ENCODE measurements at places on chromosomes 3 and 15. TPM values are rescaled to one million over a fixed set of nuclear protein-coding genes. Genes with fewer than 3 reads are reported as not detected.

Gene KBTBD13
- total RNA-seq = not detected

Gene GPR149
- total RNA-seq = not detected

Gene WDR93
- 0.49 TPM for total RNA-seq

DNA sequence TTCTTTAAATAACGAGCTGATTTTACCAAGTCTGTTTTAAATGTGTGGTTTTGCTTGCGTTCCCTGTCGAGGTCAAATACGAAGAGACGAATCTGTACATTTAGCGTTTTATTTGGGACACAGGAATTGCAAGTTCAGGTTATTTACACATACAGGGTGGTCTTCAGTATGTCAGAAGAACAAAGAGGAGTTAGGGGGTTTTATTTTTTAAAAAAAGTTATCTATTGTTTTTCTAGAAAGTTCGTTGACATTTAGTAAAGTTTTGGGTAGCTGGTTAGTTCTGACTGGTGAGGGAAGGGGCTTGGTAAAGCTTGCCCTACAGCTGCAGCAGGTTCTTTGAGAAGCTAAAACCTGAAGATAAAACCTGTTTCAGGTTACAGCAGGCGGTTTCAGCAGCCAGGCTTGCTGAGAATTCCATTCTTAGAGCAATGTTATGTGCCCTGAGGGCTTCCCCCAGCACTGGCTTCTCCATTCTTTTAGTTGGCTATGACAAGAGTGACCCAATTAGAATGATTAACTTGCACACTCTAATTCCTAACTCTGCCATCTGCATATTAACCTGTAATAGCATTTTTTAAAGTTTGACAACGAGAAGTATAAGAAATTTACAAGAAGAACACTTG is 815 bp upstream of the ZNF280D start:
- DNase-seq = no peak

DNA sequence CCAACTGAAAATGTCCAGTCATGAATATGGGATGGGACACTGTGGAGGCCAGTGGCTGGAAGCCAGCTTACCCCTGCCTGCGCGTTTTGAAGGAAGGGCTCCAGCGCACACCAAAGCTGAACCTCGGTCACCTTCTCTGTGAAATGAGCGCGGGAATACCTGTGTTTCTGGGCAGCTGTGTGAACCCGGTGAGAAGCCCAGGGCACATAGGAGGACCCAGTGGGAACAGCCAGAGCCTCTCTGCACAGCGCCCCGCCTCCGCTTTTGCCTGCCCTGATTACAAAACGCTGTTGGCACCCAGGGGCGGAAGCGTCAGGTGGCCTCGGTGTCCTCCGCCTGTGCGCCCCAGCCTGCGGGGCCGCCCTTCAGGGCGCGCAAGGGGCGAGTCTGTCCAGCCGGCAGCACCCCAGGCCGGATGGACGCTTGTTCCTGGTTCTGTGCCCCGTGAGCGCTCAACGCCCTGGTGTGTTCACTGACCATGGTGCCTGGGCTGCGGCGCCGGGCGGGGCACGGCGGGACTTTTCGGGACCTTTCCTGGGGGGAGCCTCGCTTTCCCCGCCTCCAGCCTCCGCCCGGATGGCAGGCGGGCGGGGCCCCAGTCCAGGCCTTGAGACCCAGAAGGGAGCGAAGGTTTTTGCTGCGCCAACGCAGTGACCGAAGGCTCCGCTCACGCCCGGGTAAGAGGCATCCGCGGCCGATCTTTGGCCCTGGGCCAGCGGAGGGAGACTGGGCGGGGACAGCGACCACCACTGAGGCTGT is at the start of gene SQOR:
SQOR (plus strand) TSS at position 598 of the 759 bp plus-strand sequence. CDS start 23,895 bp downstream, outside the sequence.
- DNase-seq = peak; percentile 80

Gene SLC51B
- total RNA-seq = 0.37 TPM

Gene PARP15
- total RNA-seq = 2.3 TPM

Gene CLDN18
- total RNA-seq = 6.7 TPM

DNA sequence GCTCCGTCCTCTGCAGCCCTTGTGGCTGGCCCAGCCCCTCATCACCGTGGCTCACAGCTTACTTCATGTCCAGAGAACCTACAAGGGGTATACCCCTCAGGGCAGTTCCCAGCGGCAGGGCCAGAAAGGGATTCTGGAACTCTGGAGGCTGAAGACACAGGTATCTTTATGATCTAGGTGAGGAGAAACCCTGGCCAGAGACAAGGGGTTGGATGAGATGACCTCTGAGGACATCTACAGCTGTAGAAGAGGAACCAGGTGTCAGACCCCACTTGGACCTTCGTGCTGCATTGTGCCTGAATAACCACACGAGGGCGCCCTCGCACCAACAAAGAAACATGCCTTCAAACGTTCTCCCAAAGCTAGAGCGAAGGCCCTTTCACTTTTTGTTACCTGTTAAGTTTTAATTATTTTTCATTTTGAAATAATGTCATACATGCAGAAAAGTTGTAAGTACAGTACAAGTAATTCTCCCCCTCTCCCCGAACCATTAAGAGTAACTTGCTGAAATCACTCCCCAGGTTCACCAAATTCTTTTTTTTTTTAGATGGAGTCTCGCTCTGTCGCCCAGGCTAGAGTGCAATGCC is 118.7 kb upstream of the SMAD3 start:
- DNase-seq = peak; percentile 77

DNA sequence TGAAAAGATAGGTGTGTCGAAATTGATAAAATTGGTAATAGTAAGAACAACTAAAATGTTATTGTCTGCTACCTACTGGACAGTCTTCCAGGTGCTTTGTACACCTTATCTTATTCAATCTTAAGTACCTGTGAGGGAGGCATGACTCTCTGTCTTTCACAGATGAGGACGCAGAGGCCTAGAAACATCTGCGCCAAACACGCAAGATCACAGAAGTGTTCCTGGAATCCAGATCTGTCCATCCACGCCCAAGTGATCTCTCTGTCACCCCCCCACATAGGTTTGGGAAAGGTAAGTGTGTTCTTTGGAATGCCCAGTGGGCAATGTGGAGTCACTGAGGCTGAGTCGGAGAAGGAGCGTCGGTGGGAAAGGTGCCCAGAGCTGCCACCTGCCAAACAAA is 34.4 kb upstream of the PTPRG start:
- DNase-seq = no peak

GRCh38 chr3:65793495-65794200 is 245.1 kb downstream of the MAGI1 start:
- DNase-seq = no peak

Measured in mucosa of gallbladder (tissue), 1 donor.